Endothelial cell (in vitro differentiated cells): ENCODE measurements at places on chromosomes 12 and 14. TPM values are rescaled to one million over a fixed set of nuclear protein-coding genes. Genes with fewer than 3 reads are reported as not detected.

GRCh38 chr12:6839482-6840201, 1.1 kb upstream of the GNB3 start:
- no peak overlapping the region for H3K4me3 ChIP-seq
- peaks cover 10% of the 10 kb centered on the region for H3K27me3 ChIP-seq
- H3K4me1 ChIP-seq: no peaks in the 10 kb centered on the region
- H3K36me3 ChIP-seq: peaks cover 28% of the 10 kb centered on the region

DNA sequence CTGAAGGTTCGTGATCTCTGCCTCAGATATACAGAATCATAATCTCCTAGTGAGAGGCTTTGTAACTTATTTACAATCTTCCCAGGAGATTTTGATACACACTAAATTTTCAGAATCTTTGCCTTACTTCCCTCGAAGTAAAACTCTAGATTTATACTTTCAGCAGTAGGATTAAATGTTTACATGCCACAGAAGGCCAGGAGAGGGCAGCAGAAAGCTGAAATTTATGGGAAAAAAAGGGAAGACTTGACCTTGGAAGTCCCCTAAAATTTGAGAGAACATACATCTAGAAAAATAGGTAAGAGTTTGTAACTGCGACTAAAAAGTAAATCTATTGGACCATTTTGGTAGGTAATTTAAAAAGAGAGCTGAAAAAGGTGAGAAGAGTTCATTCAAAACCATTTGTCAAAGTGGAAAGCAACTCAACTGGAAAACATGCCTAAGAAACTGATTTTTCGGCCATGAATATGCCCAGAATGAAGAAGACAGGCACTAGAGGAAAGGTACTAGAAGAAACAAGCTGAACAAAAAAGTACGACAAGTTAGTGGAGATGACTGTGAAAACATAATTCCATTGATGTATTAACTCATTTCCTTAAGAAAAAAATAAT, 242.0 kb upstream of the MDGA2 start:
- DNase-seq: peak; percentile 53
- H3K36me3 ChIP-seq: no peaks in the 10 kb centered on the region
- H3K4me3 ChIP-seq: no peak overlapping the region
- no peak overlapping the region for H3K27ac ChIP-seq
- H3K4me1 ChIP-seq: no peaks in the 10 kb centered on the region
- peaks cover 1% of the 10 kb centered on the region for H3K27me3 ChIP-seq

DNA sequence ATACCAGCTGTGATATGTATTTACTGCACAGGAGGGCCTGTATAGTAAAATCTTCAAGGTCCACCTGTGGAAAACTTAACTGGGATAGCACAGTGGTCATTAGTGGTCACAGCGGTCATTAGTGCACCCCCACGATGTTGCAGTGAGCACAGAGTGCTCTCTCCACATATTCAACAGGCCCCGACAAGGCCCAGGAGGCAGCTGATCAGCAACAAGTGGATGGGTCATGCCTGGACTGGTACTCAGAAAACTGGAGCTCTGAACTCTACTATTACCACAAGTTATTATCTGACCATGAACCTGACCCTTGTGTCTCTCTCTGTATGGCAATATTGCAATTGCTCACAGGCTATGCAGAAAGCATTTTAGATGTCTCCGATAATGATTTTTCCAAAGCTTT, 129.5 kb downstream of the SLC35F4 start:
- no peak overlapping the region for H3K27ac ChIP-seq
- H3K36me3 ChIP-seq: no peaks in the 10 kb centered on the region
- H3K4me1 ChIP-seq: no peaks in the 10 kb centered on the region
- no peak overlapping the region for H3K4me3 ChIP-seq

GRCh38 chr14:69055999-69056788, 77.1 kb upstream of the ACTN1 start:
- no peak for DNase-seq
- peaks cover 45% of the 10 kb centered on the region for H3K36me3 ChIP-seq
- no peaks in the 10 kb centered on the region for H3K27me3 ChIP-seq
- peak overlapping the region; percentile 4 for H3K27ac ChIP-seq
- no peak overlapping the region for H3K4me3 ChIP-seq

DNA sequence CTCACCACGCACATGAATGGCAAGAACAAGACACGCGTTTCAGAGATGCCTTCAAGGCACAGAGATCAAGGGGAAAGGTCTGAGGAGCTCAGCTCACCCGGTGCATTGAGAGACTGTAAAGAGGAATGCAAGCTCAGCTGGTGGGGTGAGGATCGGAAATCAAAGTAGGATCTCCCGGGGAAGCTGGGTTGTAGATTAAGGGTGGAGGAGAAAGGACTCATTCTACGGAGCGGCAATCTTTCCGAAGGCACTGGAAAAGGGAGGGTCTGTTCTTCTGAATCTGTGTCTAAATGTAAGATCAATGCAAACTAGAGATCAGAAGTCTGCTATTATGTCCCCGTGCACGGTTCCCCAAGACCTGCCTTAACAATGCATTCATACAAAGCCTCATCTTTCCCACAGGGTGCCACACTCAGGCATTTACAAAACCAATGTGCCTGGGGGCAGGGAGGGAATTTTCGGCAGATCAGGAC, 41.6 kb upstream of the PYGL start:
- H3K4me3 ChIP-seq: no peak overlapping the region
- no peak overlapping the region for H3K27ac ChIP-seq
- DNase-seq: no peak
- peaks cover 6% of the 10 kb centered on the region for H3K4me1 ChIP-seq
- H3K27me3 ChIP-seq: no peaks in the 10 kb centered on the region

DNA sequence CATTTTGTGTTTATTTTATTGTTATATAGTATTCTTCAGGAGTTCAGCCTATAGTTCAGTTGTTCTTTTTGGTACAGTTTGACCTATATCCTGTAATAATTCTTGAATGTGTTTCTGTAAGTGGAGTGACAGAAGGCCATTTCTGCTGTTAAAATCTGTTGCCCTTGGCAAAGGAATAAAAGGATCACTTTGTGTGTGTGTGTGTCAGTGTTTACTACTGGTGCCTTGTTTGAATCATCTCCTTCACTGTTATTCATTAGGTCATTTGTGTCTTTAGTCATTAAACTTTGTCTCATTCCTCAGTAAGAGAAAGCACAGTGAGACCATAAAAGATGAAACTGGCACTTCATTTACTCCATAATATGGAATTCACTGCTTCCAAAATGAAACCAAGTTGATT, 130.7 kb downstream of the TMTC2 start:
- no peak overlapping the region for H3K4me3 ChIP-seq
- H3K27me3 ChIP-seq: no peaks in the 10 kb centered on the region
- peaks cover 10% of the 10 kb centered on the region for H3K4me1 ChIP-seq
- H3K36me3 ChIP-seq: no peaks in the 10 kb centered on the region
- no peak for DNase-seq

DNA sequence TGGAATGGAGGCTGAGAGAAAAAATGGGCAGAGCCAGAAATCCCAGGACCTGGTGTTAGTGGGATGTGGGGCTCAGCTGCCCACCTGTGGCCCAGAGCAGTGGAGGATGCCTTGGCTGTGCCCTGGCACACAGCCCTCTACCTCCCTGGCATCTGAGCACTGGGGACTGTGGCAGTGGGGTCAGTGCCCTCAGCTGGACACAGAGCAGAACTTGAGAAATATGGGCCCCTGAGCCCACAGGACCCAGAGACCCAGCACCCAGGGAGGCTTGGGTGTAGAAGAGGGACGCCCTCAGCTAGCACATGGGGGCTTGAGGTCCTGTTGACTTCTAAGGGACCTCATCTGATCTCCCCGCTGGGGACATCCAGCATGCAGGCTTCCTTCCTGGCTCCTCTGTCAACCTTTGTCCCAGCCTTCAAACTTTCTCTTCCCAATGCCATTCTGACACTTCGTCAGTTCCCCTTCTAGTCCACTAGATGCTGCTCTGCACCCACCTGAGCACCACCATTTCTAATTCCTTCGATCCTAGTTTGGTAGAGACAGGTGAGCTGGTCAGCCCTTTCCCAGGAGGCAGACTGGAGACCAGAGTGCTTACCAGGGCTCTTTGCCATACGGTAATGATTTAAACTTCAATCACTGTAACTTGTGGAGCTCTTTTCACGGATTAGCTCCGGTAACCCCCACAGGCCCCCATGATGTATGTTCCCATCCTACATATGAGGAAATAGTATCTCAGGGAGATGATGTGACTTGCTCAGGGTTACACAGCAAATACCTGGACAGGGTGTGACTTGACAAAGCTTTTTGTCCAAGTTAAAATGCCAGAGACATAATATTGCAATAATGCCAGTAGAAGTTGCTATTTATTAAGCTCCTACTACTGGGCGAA, 143.7 kb downstream of the ASCL4 start:
- H3K36me3 ChIP-seq: no peaks in the 10 kb centered on the region
- H3K27me3 ChIP-seq: peaks cover 4% of the 10 kb centered on the region
- no peak overlapping the region for H3K4me3 ChIP-seq
- H3K27ac ChIP-seq: no peak overlapping the region

DNA sequence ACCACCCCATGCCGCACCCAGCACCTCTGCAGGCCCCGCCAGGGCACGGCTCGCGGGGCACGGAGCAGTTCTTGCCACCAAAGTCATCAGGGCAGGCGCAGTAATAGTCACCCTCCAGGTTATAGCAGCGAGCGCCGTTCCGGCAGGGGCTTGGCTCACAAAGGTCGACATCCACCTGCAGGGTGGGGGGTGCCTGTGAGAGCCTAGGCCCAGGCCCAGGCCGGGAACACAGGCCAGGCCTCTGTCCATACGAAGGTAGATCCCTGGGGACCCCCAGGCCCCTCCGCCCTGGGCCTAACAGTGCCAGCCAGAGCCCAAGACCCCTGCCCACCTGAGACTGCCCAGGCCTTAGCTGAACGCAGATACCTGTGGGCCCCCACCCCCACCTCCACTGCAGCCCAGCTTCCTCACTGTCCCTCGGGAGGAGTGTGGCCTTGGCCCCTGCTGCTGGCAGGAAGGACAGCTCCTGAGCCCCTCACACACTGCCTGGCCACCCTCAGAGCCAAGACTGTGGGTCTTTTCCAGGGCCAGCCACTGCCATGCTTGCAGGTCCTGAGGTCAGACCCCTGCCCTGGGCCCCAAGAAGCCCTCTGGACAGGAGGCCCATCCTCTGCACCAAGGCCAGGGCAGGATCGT, 19.3 kb downstream of the JAG2 start:
- DNase-seq: no peak
- H3K36me3 ChIP-seq: peaks cover 2% of the 10 kb centered on the region

- peaks cover 10% of the 10 kb centered on the region for H3K4me1 ChIP-seq
- H3K4me3 ChIP-seq: no peak overlapping the region
- DNase-seq: no peak
Observed at GRCh38 chr12:118353721-118354120, 19.0 kb downstream of the TAOK3 start.

- no peak for DNase-seq
- H3K36me3 ChIP-seq: no peaks in the 10 kb centered on the region
- no peak overlapping the region for H3K4me3 ChIP-seq
- no peak overlapping the region for H3K27ac ChIP-seq
Observed at GRCh38 chr12:119005913-119006312, 24.6 kb downstream of the SRRM4 start.

DNA sequence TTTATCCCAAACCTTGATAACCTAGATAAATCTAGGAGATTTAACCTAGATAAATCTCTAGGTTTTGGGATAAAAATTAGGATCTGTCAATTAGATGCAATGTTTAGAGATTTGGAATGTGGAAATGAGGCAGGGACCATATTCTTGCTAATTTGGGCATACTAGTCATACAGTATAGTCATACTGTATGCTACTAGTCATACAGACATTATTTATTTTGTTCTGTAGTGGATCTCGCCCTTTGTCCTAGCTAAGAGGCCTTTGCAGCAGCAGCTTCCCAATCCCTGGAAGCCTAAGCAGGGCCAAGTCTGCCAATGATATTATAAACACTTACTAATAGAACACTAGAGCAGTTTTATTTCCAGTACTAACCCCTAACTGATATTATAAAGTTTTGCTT, 136.4 kb downstream of the CEP128 start:
- no peak overlapping the region for H3K4me3 ChIP-seq
- no peak for DNase-seq
- H3K27me3 ChIP-seq: peaks cover 2% of the 10 kb centered on the region
- H3K27ac ChIP-seq: no peak overlapping the region
- H3K36me3 ChIP-seq: no peaks in the 10 kb centered on the region
- H3K4me1 ChIP-seq: no peaks in the 10 kb centered on the region

DNA sequence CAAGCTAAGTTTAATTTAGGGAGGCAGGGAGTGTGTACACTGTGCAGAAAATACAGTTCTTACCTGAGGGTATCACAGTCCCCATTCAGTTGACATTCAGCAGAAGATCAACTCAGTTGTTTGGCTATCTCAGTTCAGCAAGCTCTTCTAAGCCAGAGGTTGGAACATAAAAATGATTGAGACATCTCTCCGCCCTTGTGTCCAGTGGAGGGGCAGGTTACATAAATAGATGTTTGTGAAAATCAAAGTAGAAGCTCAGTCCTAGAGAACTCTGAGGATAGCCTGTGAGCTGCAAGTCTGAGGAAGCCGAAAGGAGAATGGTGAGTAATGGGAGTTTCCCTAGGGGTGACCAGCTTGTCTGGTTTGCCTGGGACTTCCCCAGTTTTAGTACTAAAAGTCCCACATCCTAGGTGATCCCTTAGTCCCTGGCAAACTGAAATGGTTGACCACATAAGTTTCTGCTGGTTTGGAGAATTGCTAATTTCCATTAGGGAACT, 251.4 kb upstream of the ATP2B1 start:
- no peak overlapping the region for H3K4me3 ChIP-seq
- H3K27ac ChIP-seq: no peak overlapping the region
- H3K27me3 ChIP-seq: no peaks in the 10 kb centered on the region
- DNase-seq: no peak

GRCh38 chr12:105057174-105057573, 27.1 kb downstream of the ALDH1L2 start:
- H3K27ac ChIP-seq: no peak overlapping the region
- no peaks in the 10 kb centered on the region for H3K27me3 ChIP-seq
- no peak for DNase-seq
- H3K4me3 ChIP-seq: no peak overlapping the region

DNA sequence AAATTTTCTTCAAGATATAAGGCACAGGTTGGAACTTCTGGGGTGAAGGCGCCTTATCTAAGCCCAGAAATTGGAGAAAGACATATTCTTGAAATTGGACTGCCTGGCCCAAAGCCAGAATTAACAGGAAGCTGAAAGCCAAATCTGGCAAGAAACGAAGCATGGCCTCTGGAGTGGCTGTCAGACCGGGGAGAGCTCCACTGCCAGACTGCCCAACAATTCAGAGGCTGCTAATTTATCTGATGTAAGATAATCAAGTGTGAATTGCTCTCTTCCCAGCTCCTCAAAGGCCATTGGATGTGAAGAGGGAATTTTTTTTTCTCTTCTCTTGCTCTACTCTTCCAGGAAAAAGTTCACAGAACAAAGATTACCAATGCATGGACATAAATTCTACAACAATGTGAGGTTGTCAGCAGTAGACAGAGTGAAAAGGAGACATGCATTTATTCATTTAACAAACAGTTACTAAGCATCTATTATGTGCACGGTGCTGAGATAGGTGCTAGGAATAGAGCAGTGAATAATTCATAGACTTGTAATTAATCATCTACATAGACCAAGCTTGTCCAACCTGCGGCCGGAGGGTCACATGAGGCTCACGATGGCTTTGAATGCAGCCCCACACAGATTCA, at the start of gene GDF3:
Gene GDF3, minus strand, starts transcription at position 210 of the 632 bp plus-strand sequence. Its CDS starts 47 bp downstream, at position 163.
- peaks cover 10% of the 10 kb centered on the region for H3K27me3 ChIP-seq
- H3K4me3 ChIP-seq: peak within 1 kb of the TSS; percentile 57
- peak; percentile 37 for DNase-seq
- peaks cover 7% of the 10 kb centered on the region for H3K36me3 ChIP-seq

Gene KLRK1
- total RNA-seq: not detected

Gene MANSC4
- total RNA-seq: not detected

Gene ARL6IP4
- total RNA-seq: 151 TPM

Gene GSC
- not detected for total RNA-seq

Gene TAS2R9
- not detected for total RNA-seq

Gene GPRC5D
- total RNA-seq: not detected

Gene CLEC4C
- total RNA-seq: not detected

Gene CLEC2B
- total RNA-seq: not detected
